ENCODE measurements at places on chromosomes 7 and 10. TPM values are rescaled to one million over a fixed set of nuclear protein-coding genes. Genes with fewer than 3 reads are reported as not detected.
A peak's percentile ranks its signal among the peaks of the same experiment; 100 is the strongest.

PRTFDC1 gene
- 14.4 TPM for polyA plus RNA-seq

LRRC18 gene
- polyA plus RNA-seq = not detected

RBP4 gene
- polyA plus RNA-seq = 8.7 TPM

HGF gene
- 24.9 TPM for polyA plus RNA-seq

CALML3 gene
- polyA plus RNA-seq = 0.13 TPM

CNPY1 gene
- not detected for polyA plus RNA-seq

HOXA6 gene
- not detected for polyA plus RNA-seq

PON1 gene
- polyA plus RNA-seq = not detected

ZWINT gene
- 0.92 TPM for polyA plus RNA-seq

STRIP2 gene
- polyA plus RNA-seq = 0.13 TPM

DNA sequence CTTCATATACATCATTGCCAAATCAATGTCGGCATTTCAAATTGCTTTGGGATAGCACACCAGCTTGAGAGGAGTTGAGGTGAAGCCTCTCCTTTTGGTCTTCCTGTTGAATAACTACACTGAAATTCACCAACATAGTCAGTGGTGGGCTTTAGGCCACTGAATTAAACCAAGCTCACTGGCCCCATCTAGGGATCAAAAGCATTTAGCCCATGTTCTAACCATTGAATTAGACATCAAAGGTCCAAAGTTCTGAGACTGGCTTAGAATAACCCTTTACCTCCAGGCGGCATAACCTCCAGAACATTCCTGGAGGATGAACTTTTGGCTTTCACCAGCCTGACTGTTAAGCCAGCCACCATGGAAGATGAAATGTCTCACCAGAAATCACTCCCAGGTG is 54.6 kb downstream of the BPGM start:
- no peaks in the 10 kb centered on the region for H3K36me3 ChIP-seq
- no peak for DNase-seq
- peaks cover 3% of the 10 kb centered on the region for H3K4me1 ChIP-seq
- H3K27me3 ChIP-seq = no peaks in the 10 kb centered on the region

GRCh38 chr10:104032144-104032775 is 53.4 kb downstream of the COL17A1 start:
- DNase-seq = no peak
- H3K27me3 ChIP-seq = no peaks in the 10 kb centered on the region
- no peaks in the 10 kb centered on the region for H3K36me3 ChIP-seq
- H3K27ac ChIP-seq = no peak overlapping the region

DNA sequence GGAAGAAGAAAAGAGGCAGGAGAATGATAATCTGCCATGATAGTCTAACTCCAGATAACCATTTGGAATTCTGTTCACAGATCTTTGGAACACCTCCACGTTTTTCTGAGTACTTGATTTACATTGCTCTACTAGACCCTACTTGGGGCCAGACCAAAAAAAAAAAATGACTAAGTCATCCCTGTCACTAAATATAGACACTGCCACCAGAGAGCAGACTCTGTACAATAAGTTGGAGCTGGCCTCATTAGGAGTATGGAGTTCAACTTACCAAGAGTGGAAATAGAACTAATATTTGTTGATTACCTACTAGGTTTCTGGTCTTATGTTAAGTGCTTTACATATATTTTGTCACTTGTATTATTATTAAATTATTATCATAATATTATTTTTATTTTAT is 80.9 kb upstream of the ZNF800 start:
- no peaks in the 10 kb centered on the region for H3K36me3 ChIP-seq
- no peak for DNase-seq
- H3K4me3 ChIP-seq = no peak overlapping the region
- no peak overlapping the region for H3K27ac ChIP-seq

- no peaks in the 10 kb centered on the region for H3K36me3 ChIP-seq
- H3K27ac ChIP-seq = no peak overlapping the region
- no peak for DNase-seq
Measured at GRCh38 chr7:102866535-102867215, 46.1 kb upstream of the LRRC17 start.

DNA sequence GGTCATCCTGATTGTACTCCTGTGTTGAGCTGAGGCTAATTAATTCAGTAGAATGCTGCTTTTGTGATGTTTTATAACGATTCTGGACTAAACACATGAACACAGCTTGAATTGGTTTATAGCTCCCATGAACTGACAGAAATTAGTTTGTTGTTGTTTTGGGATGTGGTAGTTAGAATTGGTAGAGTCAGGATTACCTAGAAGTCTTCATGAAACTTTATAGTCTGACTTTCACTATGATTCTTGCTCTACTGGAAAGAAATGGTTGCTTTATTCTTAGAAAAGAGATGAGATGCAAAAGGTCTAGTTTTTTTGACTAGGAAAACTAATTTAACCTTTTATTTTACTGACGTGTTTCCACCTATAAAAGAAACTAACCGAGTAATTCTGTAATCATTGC is 23.4 kb upstream of the TRUB1 start:
- no peaks in the 10 kb centered on the region for H3K36me3 ChIP-seq
- H3K27me3 ChIP-seq = no peaks in the 10 kb centered on the region
- DNase-seq = no peak
- H3K4me1 ChIP-seq = no peaks in the 10 kb centered on the region

- H3K27ac ChIP-seq = no peak overlapping the region
- H3K4me1 ChIP-seq = no peaks in the 10 kb centered on the region
Measured at GRCh38 chr7:38973760-38974159, 3.9 kb upstream of the POU6F2 start.

DNA sequence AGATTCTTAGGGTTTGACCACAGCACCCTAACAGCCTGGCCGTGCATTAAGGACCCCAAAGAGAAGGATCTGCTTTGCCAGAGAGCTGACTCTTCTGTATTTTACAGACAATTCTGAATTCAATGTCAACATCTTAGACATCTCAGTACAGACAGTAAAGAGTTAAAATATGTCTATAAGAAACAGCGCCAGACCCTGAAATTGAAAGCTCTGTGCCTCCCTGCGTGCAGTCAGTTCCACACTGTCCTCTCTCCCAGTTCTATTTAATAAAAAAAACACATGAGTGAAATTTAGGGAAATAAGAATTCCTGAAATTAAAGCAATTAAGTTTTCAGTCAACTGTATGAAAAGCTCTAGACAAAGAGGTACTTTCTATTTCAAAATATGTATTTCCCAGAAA is 45.1 kb downstream of the MET start:
- H3K4me1 ChIP-seq = no peaks in the 10 kb centered on the region
- H3K4me3 ChIP-seq = no peak overlapping the region
- no peak for DNase-seq
- H3K27me3 ChIP-seq = no peaks in the 10 kb centered on the region
- H3K27ac ChIP-seq = no peak overlapping the region
- H3K36me3 ChIP-seq = no peaks in the 10 kb centered on the region

- H3K4me1 ChIP-seq = peaks cover 4% of the 10 kb centered on the region
- no peak overlapping the region for H3K4me3 ChIP-seq
- DNase-seq = no peak
- no peaks in the 10 kb centered on the region for H3K27me3 ChIP-seq
- H3K36me3 ChIP-seq = no peaks in the 10 kb centered on the region
Measured at GRCh38 chr10:95273393-95274312, 17.1 kb downstream of the PDLIM1 start.

GRCh38 chr7:143490717-143491306 is 13.1 kb downstream of the TAS2R41 start:
- H3K27me3 ChIP-seq = no peaks in the 10 kb centered on the region
- H3K36me3 ChIP-seq = no peaks in the 10 kb centered on the region
- no peak overlapping the region for H3K4me3 ChIP-seq
- H3K4me1 ChIP-seq = no peaks in the 10 kb centered on the region
- no peak overlapping the region for H3K27ac ChIP-seq

GRCh38 chr7:155258226-155258560 is 39.5 kb upstream of the INSIG1 start:
- H3K27me3 ChIP-seq = no peaks in the 10 kb centered on the region
- H3K36me3 ChIP-seq = no peaks in the 10 kb centered on the region
- peak overlapping the region; percentile 0 for H3K27ac ChIP-seq

DNA sequence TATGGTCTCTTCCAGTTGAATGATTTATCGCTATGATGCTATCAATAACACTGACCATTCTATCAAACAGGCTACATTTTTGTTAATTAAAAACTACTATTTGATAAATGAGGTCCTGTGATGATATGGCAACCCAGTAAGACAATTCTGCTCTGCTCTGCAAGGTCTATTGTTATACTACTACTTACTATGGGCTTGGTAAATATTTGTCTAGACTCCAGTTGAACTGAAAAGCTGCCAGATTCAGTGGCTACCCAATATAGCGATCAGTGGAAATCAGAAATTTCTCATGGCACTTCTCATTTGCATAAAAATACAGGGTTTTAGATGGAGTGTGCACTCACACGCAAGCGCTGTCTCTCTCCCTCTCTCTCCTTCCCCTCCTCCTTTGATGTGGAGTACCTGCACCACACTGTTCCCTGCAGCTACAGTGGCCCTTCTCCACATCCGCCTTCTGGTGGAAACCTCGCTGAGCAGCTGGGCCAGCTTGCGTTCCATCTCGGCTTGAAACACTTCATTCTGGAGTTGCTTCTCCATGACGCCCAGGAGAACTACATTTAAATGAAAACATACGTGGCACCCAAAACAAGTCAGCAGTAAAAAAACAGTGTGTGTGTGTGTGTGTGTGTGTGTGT is 77.9 kb downstream of the KIAA1549 start:
- no peak for DNase-seq
- H3K27me3 ChIP-seq = no peaks in the 10 kb centered on the region
- no peaks in the 10 kb centered on the region for H3K4me1 ChIP-seq
- H3K4me3 ChIP-seq = no peak overlapping the region
- H3K27ac ChIP-seq = no peak overlapping the region

- H3K4me3 ChIP-seq = no peak overlapping the region
- no peaks in the 10 kb centered on the region for H3K27me3 ChIP-seq
- DNase-seq = no peak
- no peak overlapping the region for H3K27ac ChIP-seq
- H3K4me1 ChIP-seq = no peaks in the 10 kb centered on the region
Measured at GRCh38 chr10:107618504-107618994, 454.0 kb upstream of the SORCS1 start.

GRCh38 chr7:144483189-144483588 is 79.7 kb upstream of the NOBOX start:
- no peaks in the 10 kb centered on the region for H3K27me3 ChIP-seq
- no peaks in the 10 kb centered on the region for H3K36me3 ChIP-seq
- H3K4me3 ChIP-seq = no peak overlapping the region
- H3K27ac ChIP-seq = no peak overlapping the region
- no peaks in the 10 kb centered on the region for H3K4me1 ChIP-seq

GRCh38 chr10:79229071-79229541 is 118.2 kb upstream of the PPIF start:
- H3K4me1 ChIP-seq = no peaks in the 10 kb centered on the region
- H3K4me3 ChIP-seq = no peak overlapping the region
- no peak for DNase-seq
- H3K27me3 ChIP-seq = no peaks in the 10 kb centered on the region
- no peak overlapping the region for H3K27ac ChIP-seq

DNA sequence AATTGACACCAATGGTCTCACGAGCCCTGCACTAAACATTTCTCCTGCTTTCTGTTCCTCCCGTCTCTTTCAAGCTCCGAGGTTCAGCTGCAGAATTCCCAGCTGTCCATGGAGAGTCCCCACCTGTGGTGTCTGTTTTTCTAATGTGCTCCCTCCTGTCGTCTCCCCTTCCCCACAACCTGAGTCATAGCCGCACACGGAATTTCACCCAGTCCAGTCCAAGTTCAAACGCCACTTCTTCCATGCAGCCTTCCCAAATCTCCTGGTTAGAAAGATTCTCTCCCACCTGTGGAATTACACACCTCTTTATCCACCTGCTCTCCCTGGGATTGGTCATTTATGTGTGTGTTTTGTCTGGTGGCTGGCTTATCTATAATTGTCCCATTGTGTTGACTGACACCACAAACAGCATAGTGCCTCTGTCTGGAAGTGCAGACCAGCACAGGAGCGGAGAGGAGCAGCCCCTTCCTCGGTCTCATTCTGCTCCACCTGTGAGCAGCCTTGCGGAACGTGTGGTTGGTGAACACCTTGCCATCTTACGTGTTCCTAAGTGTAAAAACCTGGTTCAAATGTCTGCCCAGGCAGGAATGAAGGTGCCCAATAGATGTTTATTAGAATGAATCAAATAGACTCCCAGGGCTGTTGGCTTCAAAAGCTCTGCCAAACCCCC is 3.3 kb upstream of the DIP2C start:
- H3K27me3 ChIP-seq = no peaks in the 10 kb centered on the region
- H3K4me1 ChIP-seq = no peaks in the 10 kb centered on the region
- H3K4me3 ChIP-seq = no peak overlapping the region

- H3K27ac ChIP-seq = no peak overlapping the region
- H3K4me1 ChIP-seq = no peaks in the 10 kb centered on the region
- H3K27me3 ChIP-seq = peaks cover 2% of the 10 kb centered on the region
- peak; percentile 10 for DNase-seq
- H3K36me3 ChIP-seq = no peaks in the 10 kb centered on the region
Measured at GRCh38 chr7:1361016-1361755, 98.1 kb downstream of the MICALL2 start.

- H3K4me1 ChIP-seq = no peaks in the 10 kb centered on the region
- no peak overlapping the region for H3K27ac ChIP-seq
- no peaks in the 10 kb centered on the region for H3K36me3 ChIP-seq
Measured at GRCh38 chr7:145106001-145106400, 270.1 kb upstream of the TPK1 start.

DNA sequence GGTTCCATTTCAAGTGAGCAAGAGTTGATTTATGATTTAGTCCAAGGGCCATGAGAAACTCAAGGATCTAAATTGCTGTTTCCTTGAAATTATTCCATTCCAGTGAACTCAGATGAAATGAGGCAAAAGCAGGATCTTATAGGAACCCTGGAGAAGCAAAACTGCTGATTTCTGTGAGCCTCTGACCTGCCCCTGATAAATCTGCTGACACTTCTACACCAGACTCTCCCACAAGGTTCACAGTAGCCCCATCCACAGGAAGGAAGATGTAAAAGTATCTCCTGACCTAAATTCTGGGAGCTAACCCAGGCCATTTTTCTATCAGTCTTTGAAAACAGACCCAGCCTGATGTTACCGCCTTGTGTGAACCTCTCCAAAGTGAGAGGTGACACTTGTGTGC is 987.6 kb upstream of the AUTS2 start:
- no peak overlapping the region for H3K27ac ChIP-seq
- no peaks in the 10 kb centered on the region for H3K36me3 ChIP-seq
- H3K27me3 ChIP-seq = peaks cover 2% of the 10 kb centered on the region
- DNase-seq = no peak

DNA sequence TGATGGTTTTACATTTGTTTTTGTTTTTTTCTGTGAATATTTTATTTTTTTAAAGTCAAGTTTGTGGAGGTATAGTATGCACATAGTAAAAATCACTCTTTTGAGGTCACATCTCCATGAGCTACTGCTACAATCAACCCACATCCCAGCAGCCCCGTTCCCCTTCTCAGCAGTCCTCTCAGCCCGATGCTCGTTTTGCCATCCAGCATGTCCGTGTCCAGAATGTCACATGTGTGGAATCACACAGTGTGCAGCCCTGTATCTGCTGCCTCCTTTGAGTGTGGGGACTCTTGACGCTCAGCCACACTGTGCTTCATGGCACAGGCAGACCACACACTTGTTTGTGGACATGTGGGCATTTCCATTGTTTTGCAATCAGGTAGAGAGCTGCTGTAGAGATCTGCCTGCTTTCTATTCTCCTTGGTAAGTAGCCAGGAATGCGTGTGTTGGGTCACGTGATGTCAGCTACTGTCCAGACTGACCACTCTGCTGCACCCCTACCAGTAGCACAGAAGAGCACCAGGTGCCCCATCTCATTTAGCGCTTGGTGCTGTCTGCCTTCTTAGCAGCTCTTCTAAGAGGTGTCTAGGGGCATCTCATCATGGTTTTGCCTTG is 71.6 kb upstream of the CAMK2B start:
- H3K27ac ChIP-seq = no peak overlapping the region
- H3K36me3 ChIP-seq = no peaks in the 10 kb centered on the region
- no peak overlapping the region for H3K4me3 ChIP-seq
- H3K4me1 ChIP-seq = no peaks in the 10 kb centered on the region
- no peaks in the 10 kb centered on the region for H3K27me3 ChIP-seq

Measured in aorta (tissue), 5 donors.